ENCODE measurements at places on chromosomes 12 and 14.

GRCh38 chr14:72308967-72309485 lies 376.8 kb downstream of the RGS6 start:
- DNase-seq: no peak

DNA sequence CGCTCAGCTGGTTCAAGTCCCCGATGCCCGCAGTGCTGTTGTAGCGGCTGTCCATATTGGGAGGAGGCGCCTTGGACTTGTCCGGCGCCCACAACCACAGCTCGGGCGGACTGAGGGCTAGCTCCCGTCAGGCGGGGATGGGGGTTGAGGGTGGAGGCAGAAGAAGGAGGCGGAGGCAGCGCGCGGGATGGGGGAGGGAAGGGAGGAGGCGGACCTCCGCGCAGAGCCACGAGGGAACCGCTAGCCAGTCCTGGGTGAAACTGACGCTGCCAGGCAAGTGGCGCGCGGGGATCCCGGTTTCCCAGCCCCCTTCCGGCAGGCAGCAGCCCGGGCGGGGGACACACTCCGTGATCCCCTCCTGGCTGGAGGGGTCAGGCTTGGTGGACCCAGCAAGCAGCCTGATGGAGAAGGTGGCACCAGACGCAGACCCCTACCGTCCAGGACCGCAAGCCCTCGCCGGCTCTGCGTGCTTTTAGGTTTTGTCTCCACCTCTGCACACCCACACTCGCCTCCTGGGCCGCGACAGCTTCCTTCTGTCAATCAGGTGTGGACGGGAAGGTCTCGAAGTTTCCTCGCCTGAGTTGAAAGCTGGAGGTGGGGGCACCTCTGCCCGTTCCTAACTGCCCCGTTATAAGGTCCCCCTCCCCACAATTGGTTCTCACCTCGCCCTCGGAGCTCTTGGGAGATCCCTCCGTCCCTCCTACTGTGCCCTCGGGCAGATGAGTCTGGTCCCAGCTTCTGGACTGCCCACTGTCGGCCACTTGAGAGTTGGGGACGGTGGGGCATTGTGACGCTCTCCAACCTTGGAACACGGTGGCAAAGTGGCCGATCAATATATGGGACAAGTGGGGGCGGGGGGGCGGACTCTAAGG lies at the start of gene CPNE8:
CPNE8 (minus strand) TSS at position 112 of the 872 bp plus-strand sequence; CDS start at position 55, 57 bp downstream.
- DNase-seq: peak; percentile 50

GRCh38 chr14:34983148-34983760 lies 462 bp downstream of the SRP54 start:
- no peak for DNase-seq

DNA sequence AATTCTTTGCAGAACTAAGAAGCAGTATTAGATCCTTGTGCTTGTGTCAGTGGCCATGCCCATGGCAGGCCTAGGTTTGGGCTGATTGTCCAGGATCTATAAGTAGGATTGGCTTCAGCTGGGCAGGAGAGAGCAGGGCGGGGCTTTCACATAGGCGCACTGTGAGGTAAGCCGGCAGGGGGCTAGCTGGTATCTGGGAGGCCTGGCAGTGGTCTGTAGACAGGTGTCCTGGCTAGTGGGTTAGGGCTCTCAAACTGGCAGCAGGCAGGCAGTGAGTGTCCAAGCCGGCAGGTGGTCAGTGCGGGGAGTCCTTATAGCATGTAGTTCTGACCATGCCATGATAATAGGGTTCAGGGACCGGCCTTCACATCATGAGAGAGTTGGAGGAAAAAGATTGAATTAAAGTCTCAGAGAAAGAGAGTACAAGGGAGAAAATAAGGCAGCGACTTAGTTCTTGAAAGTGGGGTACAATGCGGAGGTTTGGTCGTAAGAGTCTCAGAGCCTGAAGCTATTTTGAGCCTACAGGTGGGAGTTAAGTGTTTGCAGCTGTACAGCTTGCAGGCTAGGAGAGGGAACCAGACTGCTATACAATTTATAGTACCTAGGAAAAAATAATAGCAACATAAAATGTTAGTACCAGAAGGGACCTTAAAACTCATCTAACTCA lies 137.4 kb downstream of the TPH2 start:
- DNase-seq: no peak

All from choroid plexus epithelial cell (primary cell).